Neural progenitor cell (in vitro differentiated cells): ENCODE measurements at places on chromosomes 1 and 21. TPM values are rescaled to one million over a fixed set of nuclear protein-coding genes. Genes with fewer than 3 reads are reported as not detected.

DNA sequence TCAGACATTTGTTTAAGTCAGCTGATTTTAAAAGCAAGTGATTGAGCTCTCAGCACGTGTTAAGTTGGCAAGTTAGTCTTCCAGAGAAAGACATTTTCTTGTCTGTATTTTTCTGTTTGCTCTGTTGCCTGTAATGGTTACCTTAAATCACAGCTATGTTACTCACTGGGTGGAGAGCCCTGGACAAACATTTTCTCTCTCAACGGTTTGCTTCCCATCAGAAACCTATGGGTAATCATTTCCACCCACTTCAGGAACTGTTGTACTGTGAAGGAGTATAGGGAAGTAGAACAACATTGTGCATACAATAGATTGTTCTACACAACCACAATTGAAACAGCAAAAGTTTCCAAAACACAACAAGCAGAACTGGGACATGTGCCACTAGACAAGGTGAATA, 113.9 kb upstream of the DPT start:
- no peak for DNase-seq

GRCh38 chr1:46577671-46578070, 26.2 kb upstream of the KNCN start:
- DNase-seq = no peak

Gene PRAMEF26
- total RNA-seq = not detected in 2 replicates

- no peak for DNase-seq
Measured at GRCh38 chr1:228941666-228942065, 206.4 kb downstream of the RHOU start.

- no peak for DNase-seq
Measured at GRCh38 chr1:17061486-17061885, 7.7 kb upstream of the SDHB start.

- DNase-seq = no peak
Measured at GRCh38 chr1:83097715-83098114, 901.2 kb downstream of the TTLL7 start.

Gene IFI44L
- not detected in 2 replicates for total RNA-seq

GRCh38 chr1:23748016-23748415, 4.7 kb downstream of the ELOA start:
- DNase-seq = no peak

Gene CHIT1
- total RNA-seq = 0.03 and 0.11 TPM in 2 replicates

GRCh38 chr1:24921938-24922662, 8.0 kb downstream of the RUNX3 start:
- no peak for DNase-seq

GRCh38 chr1:118589238-118589846, 398.8 kb downstream of the TBX15 start:
- peak; percentile 13 for DNase-seq

DNA sequence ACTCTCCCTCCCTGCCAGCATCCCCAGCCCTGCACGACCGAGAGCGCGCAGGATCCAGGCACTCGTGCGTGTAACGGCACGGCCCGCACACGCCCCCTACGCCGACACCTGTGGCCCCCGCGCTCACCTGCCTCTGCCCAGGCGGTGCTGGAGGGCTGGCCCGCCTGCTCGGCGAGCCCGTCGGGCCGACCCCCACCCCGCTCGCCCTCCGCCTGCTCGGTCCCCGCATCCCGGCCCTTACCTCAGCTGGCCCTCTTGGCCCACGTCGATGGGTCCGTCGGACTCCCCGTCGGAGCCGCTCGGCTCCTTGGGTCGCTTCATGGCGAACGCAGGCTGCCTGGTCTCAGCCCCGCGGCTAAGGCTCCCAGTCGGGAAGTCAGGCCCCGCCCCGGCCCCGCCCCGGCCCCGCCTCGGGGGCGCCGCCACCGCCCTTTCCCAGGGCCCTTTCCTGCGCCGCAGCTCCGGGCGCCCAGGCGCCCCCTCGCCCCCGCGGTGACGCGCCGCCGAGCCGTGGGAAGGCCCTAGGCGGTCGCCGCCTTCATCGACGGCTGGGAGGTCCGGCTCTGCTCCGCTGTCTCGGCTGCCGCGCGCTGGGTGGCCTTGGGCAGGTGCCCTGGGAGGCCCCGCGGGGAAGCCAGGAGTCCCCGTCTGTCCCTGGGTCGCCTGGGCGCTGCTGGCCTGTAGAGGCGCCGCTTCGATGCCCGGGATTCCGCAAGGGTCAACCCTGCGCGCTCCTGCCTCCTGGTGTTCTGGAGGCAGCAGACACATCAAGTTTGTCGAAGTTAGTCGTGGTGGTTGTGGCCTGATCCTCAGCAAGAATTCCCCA, at the start of gene HEYL:
Gene HEYL, minus strand, starts transcription at position 339 of the 826 bp plus-strand sequence. Its CDS starts 18 bp downstream, at position 321.
- peak; percentile 91 for DNase-seq
